Stimulated activated CD8-positive, alpha-beta memory T cell treated with anti-CD3 and anti-CD28 coated beads, Interleukin-15, amount 100 ng/mL, for 24 hours (primary cell): ENCODE measurements at places on chromosomes 5 and 9.

- DNase-seq, result no peak
Measured at GRCh38 chr5:169106911-169107706, 193.8 kb downstream of the SLIT3 start.

DNA sequence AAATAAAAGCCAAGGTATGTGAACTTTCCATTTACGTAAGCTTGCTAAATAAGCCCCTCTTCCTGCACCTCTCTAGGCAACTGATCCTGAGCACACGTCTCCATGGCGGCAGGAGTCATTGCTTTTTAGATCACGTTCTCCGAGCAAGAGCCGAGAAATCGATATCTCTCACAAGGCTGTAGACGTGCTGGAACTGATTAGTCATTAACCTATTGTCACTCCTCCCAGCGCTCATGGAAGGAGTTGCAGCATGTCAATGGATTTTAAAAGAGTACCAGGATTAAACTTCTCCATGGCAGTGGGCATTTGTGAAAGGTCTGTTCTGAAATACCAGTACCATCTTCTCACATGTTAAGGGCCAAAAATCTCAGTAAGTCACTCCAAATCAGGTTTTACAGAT, 4.7 kb upstream of the ADCY2 start:
- no peak for DNase-seq

GRCh38 chr5:10894445-10895054, 133.5 kb upstream of the DAP start:
- DNase-seq, result no peak

DNA sequence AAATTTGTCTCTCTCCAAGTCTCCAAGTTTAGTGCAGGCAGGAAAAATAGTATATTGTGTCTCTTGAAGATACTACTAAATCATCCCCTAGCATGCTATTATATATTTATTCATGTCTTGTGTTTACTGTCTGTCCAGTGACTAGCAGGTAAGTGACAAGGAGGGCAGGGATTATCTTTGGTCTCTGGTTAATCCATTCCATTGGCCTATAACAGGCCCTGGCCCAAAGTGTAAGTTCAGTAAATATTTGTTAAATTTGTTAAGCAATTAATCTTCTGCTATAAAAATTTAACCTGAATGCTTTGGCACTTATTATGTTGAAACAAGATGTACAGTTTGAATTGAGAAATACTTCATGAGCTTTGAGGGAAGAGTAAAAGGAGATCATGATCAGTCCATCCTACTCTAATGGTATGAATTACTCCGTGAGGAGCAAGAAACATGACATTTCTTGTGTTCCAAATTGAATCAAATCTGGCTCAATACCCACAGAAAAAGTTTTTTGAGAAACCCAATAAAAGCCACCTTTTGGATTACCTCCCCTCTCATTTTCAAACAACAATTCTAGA, 219.7 kb downstream of the DTWD2 start:
- no peak for DNase-seq

GRCh38 chr9:136867917-136868316, 1.8 kb upstream of the EDF1 start:
- DNase-seq, result no peak

- no peak for DNase-seq
Measured at GRCh38 chr5:10364186-10364689, 10.7 kb downstream of the MARCHF6 start.
